ELF-1 (cell line): ENCODE measurements at places on chromosomes 12 and 14.
A peak's percentile ranks its signal among the peaks of the same experiment; 100 is the strongest.

- DNase-seq, result no peak
Measured at GRCh38 chr12:110421701-110422100, 18.2 kb upstream of the ANAPC7 start.

DNA sequence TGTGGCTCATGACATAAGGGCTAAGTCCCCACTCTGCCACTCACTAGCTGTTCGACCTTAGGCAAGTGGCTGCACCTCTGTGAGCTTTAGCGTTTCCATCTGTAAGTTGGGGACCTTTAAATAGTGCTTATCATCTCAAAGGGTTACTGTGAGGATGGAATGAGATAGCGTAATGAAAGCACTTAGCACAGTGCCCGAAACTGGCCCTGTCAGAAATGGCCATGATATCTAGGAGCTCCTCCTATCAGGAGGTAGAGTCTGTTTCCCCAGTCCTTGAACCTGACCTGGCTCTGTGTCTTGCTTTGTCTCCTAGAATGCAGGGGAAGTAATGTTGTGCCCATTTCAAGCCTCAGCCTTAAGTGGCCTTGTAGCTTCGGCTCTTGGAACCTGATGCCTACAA, 211.0 kb downstream of the RBM19 start:
- DNase-seq, result no peak

DNA sequence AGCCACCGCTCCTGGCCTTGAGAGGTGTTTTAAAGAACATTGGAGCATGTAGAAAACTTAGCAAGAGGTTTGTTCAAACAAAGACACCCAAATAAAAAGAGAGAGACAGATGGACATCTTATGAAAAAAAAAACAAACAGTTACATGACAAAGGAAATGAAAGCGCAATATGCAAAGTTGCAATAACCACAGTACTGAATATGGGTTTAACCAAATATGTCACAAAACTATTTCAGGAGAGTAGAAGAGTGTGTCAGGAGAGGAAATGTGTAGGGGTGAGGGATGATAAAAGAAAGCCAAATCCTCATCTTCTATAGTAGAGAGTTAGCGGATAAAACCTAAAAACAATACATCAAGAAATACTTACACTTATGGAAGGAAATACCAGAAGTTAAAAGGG, 98.4 kb downstream of the GTF2A1 start:
- no peak for DNase-seq

DNA sequence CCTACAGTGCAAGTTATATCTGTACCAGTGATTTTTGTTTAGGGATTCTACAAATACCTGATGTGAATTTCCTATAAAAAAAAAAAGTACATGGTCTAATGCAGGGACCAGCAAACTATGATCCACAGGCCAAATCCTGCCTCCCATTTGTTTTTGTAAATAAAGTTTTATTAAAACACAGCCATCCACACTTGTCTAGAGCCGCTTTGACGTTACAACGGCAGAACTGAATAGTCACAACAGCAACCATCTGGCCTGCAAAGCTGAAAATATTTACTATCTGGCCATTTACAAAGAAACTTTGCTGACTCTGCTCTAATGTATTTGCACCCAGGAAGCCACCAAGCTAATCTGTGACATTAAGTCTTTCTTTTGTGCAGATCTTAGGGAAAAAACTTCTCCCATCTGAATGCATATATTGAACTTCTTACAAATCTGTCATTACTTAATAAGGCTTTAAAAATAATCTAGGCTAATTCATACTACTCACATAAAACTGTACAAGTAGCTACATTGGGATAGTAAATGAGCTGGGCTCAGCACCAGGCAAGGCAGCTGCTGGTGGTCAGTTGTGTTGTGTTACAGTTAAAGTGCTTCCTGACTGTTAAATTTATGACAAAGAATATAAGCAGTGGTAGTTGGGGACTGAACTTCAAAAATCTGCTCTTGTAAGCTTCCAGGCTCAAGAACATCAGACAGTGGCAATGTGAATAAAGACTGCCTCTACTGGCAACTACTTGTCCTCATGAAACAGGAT, 303.3 kb downstream of the MED13L start:
- DNase-seq, result no peak

GRCh38 chr12:131947482-131948027, 2.2 kb upstream of the EP400 start:
- no peak for DNase-seq

GRCh38 chr12:29743801-29744200, 39.9 kb downstream of the TMTC1 start:
- peak; percentile 30 for DNase-seq

DNA sequence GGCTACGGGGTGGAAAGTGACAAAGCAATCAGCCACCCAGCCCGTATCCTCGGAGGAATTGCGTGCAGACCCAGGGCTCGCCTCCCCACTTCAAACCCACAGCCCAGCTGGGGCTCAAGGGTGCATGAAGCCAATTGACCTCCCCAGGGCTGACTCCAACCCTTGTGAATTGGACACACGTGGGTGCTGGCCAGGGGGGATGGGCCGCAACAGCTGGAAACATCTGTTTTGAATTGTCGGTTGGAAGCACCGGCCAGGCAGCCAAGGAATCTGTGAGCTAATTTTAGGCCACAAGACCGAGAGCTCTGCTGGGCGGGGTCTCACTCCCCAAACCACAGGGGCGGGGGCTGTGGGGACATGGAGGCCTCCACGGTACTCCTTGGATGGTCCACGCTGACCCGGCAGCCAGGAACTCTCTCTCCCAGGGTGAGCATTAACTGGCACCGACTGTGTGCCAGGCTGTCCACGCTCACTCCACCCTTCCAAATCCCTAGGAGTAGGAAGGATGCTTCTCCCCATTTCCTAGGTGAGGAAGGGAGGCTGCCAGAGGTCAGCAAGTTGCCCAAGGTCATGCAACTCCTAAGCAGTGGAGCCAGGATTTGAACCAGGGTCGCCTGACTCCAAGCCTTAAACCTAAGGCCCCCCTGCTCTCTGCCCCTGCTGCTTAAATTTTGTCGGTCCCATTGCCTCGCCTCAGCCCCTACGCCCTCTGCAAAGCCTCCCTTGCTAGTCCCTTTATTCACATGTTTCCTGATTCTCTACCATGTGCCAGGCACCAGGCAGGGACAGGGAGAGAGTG, 11.9 kb upstream of the TMEM119 start:
- DNase-seq, result no peak

DNA sequence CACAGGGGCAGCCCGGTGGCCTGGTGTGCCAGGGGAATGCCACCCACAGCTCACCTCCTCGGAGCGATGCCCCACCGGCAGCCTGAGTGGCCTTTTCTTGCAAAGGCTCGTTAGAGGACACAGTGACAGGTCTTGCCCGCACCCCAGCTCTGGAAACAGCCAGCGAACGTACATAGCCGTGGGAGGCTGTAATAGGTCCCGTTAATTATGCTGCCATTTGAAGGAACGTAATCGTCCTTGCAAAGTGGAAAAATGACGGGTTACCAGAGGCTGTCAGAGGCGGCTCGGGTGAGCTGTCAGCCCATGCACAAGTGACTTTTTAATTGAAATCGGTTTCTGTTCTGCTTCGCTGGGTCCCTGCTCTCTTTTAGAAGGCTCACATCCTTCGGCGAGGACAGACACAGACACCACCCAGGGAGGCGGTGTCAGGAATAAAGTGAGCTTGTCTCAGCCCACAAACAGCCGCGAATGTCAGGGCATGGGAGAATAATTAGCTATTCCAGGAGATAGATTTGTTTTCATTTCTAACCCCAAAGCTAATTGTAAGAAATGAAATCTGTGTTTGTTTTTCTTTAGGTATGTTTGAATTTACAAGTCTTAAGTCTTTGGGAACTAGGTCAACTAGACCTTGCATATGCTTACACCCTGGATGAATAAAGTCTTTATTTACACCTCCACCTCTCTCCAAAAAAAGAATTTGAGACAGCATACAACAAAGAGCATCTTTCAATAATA, 77.2 kb upstream of the RFLNA start:
- DNase-seq, result no peak
